ENCODE measurements at places on chromosomes 11 and 22.

GRCh38 chr11:95589893-95590612, 199.5 kb downstream of the FAM76B start:
- no peak for DNase-seq

GRCh38 chr22:44438481-44439131, 59.4 kb downstream of the RTL6 start:
- DNase-seq = no peak

DNA sequence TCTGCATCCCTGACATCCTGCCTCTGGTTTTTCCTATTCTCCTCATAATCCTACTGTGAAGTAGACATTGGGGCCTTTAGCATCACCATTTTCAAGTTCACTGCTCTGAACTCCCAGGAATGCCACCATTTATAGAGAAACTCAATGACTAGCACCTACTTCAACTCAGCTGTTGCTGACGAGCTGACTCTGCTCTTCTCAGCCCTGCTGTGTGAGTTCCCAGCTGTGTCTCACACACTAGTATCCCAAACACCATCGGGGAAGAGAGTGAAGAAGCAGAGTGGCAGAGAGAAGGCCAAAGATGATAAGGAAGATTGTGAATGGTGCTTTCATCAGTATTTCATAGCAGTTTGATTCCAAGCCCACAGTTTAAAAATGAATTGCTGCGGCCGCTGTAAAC, 71.9 kb downstream of the PLEKHA7 start:
- no peak for DNase-seq

DNA sequence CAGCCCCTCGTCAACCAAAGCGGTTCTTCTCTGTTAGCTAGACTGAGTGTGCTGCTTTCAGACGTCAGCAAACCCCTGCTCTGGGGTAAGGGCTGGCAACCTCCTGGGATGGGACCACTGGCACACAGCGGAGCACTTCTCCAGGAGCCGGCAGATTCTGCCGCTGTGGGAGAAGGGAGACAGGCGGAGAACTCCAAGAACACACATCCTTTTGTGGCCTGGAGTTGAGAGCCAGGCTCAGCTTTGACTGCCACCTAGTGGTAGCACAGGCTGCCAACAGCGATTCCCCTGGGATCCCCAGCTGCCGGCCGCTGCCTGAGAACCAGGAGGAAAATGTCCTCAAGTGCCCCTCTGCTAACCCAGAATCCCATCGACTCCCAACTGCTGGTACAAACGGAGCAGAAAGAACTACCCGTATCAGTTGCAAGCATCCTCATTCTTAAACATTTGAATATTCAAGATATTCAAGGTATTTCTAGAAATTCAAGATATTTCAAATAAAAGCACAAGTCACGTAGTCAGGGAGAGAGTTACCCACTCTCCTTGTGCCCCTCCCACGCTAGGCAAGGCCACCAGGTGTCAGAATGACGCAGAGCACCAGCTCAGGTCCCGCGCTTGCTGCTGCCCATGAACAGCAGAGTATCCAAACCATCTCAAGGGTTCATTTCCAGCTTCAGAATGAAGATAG, 4.9 kb downstream of the LTO1 start:
- DNase-seq = peak; percentile 37

DNA sequence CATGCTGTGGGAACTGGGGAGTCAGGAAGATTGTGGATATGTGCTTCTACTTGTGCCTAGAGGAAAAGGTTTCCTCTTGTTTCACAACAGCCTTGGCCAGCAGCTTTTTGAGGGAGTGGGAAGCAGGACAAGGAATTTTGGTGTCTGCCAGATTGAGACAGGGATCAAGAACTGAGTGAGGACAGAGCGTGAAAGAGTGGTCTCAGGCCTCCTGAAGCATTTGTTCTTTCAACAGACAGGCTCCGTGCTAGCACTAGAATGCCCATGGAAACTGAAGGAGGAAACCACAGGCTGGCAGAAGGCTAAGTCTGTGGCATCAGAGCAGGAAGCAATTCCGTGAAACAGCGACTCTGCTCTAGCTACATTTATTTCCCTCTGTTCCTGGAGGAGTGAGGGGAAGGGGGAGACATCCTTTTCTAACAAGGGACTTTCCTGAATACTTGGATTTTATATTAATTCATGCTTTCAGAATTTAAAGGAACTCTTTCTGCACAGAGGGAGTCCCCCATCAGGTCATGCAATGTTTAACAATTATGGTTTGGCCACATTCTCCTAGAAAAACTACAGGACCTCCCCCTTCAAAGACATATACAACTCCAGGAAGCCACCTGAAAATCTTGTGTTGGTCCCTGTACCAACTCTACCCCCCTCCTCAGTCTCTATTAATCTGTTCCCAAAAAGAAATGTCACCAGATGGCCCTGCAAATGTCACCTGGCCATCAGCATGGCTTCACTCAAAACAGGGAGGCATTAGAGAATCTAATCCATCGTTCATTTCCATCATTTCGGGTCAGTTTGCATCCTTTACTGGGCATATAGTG, 96.1 kb downstream of the SYT9 start:
- DNase-seq = no peak

GRCh38 chr22:45314054-45314721, 4.5 kb downstream of the FAM118A start:
- no peak for DNase-seq

DNA sequence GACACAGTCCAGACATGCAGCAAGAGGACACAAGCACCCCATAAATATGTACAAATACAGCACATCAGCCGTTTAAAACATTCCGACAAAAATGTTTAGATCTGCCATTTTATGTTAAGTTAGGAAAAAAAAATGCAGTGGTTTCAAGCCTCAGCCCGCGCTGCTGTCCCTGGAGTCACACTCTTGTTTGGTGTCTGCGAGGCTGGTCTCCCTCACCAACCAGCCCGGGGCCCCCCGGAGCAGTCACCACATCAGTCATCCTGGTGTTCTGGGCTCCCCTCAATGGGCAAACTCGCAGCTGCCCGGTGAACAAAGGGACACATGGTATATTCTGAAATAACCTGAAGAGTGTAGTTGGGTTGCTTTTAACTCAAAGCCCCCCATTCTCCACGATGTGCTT, 1022.2 kb downstream of the BRD1 start:
- DNase-seq = no peak

DNA sequence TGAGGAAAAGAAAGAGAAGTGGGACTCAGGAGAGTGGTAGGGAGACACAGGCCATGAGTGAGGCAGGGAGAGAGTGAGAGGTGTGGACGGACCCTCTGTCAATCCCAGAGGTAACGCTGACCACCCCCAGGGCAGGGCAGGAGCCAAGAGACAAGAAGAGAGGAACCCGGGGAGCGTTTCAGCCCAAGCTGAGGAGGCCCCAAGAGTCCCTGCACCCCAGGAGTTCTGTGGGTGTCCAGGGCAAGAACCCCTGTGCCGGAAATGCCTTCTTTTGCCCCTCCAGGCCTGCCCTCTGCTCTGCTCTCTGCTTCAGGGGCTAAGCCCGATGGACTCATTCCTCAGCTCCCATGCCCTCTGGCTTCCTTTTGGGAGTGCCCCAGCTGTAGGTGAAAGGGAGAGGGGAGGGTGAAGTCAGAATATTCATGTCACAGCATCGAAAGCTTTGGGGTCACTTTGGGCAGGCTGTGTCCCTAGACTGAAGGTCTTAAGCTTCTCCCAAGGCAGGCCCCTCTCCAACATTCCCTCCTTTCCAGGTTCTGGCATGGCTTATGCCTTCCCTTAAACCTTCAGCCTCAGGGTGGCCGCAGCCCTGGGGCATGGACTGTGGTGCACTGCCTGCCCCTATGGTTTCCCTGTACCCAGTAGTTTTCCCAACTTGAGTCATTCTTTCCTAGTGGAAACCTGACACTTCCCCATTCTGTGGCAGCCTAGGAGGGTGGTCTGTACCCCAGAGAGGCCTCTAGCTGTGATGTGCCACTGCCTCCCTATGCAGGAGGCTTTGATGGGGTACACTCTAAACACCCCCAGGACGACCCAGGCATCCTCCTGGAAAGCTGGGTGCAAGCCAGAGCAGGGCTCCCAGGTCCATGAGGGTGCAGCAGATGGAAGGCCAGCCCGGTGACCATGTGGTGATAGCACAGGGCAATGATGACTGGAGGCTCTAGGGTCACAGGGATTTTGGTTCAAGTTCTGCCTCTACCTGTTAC, 27.1 kb downstream of the MYEOV start:
- DNase-seq = no peak

- no peak for DNase-seq
Measured at GRCh38 chr11:122723576-122723975, 68.1 kb downstream of the UBASH3B start.

DNA sequence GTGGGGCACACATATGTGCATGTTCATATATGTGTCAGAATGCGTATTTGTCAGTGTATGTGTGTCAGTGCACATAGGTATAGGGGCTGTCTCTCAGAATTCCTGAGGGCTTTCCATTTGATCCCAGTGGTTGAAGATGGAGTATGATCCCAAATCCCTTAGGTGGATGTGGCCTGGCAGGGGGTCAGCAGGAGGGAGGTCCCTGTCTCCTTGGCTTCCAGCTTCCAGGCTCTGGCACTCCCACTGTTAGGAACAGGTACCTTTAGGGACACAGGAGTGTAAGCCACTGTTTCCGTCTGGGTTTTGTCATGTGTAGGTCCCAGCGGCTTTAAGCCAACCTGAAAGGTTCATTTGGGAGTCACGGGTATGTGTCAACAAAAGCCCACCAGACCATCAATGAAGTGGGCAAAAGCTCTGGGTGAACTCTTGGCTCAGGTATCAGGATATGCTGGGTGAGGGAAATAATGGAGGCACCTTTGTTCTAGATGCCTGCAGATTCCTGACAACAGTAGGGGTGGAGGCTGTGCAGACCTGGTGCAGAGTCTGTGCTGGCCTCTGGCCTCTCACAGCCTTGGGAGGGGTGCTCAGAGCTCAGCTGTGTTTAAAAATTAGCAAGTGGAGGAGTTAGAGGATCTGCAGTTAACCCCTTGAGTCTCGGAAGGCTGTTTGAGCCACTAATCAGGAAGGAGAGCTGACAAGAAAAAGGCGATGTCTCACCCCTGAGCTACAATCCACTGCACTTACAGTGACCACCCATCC, 9.0 kb downstream of the KCNQ1OT1 start:
- DNase-seq = no peak

DNA sequence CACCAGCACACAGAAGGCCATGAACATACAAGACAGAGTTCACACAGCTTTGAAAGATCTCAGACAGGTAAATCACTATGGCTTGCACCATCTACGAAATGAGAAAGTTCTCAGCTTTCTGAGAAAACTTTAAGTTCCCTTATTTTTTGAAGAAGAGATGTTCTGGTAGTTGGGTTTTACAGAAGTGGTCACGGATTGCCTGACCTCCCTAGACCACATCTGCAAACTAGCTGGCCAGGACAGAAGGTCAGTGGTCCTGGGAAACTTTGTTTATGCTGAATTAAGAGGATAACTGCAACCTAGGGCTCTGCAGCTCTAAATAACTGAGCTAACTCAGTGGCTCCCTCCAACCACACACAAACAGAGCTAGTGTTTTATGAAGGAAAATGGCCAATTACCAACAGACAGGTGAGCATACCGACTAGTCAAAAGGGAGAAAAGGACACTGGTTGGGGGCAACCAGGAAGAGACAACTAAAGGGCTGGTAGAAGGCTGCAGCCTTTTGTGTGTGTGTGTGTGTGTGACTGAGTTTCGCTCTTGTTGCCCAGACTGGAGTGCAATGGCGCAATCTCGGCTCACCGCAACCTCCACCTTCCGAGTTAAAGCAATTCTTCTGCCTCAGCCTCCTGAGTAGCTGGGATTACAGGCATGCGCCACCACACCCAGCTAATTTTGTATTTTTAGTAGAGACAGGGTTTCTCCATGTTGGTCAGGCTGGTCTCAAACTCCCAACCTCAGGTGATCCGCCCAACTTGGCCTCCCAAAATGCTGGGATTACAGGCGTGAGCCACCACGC, 8.5 kb upstream of the SCN2B start:
- no peak for DNase-seq

GRCh38 chr11:110469127-110469526, 39.4 kb downstream of the FDX1 start:
- no peak for DNase-seq

- DNase-seq = no peak
Measured at GRCh38 chr11:8527939-8528338, 66.1 kb downstream of the STK33 start.

DNA sequence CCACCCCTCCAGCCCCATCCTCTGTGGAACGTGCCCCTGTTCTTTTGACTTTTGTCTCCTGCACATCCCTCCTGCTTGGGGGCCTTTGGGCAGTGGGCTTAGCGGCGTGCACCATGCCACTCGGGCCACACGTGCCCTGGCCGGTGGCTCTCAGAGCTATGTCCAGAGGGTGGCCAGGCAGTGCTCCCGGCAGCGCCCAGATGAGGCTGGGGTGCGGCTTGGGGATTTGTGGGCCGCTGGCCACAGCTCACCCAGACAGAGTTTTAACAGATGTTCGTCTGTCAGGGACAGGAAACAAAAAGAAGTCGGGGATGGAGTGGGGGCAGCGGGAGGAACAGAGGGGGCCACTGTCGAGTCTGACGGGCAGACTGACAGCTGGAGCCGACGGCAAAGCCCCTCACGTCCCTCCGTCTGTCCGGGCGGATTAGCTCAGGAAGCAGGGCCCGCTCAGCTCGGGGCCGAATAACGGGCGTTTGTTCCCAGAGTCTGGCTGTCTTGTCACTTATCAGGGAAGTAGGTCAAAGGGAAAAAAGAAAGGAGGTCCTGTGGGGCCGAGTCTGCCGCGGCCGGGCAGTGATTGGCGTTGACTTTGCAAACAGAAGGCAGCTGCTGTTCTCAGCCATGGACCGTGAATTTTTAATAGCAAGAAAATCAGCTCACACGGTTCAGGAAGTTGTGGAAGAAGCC, 61.6 kb downstream of the LRP5 start:
- DNase-seq = no peak

DNA sequence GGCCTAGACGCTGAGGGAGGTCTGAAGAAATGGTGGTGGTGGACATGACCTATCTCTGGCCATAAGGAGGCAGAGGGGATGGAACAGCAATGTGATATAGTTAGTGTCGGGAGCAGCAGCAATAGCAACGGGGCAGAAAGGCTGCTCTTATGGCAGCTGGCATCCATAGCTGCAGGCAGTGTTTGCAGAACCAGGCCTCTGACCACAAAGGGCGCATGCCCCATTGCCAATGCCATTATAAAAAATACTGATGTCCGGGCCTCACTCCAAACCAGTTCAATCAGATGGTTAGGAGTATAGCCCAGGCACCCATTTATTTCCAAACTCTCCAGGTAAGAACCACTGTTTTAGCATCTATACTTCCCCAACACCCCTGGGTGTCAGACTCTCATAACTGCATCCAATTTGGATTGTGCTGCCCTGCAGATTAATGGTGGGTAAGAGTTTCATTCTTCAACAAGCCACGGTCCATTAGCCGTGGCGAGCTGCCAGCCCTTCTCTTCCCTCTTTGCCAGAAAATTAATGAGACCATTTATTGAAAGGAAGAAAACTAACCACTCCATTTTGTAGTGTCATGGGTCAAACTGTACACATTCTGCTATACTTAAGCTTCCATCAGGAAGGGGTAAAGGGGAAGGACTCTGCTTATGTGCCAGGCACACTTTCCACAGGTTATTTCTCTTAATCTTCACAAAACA, 72.8 kb upstream of the SPON1 start:
- DNase-seq = no peak

All from activated T-cell treated with anti-CD3 and anti-CD28 coated beads for 1 hour (primary cell).